Immature natural killer cell (primary cell): ENCODE measurements at places on chromosomes 1 and 21.

GRCh38 chr1:207077470-207078377 is 10.9 kb upstream of the C4BPB start:
- DNase-seq: peak; percentile 62

DNA sequence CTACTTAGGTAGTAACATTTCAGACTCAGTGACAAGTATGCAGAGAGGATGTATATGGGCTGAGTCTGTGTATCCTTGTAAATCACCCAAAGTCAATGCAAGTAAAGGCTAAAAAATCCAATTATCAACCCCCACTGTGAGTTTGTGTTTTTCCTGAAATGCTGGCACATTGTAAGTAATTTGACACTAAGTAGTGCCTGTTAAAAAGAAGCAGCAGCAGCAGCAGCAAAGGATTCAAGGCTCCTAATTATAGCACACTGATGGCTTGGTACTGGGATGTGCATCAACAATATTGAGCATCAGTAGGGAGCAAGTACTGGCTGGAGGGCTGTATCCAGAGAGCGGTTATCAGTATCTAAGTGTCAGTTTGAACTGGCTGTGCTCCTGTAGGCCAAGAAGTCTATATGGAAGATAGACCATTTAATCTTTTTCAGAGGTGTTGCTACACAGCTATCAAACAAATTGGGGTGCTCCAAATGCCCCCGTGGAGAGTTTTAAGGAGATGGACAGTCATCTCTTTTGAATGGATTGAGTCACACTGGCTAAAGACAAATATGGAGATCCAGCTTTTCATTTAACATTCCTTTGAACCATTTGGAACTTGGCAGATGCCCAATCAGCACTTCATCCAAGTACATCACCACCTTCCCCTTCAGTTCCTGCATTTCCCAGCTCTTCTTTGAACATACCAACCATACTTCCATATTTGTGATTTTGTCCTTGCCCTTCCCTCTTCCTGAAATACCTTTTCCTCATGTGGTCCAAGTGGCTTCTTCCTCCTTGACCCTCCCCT is 241.2 kb upstream of the ST6GALNAC5 start:
- DNase-seq: no peak

- DNase-seq: no peak
These were observed 4.4 kb downstream of the DNAJC16 start for GRCh38 chr1:15531003-15531402.

DNA sequence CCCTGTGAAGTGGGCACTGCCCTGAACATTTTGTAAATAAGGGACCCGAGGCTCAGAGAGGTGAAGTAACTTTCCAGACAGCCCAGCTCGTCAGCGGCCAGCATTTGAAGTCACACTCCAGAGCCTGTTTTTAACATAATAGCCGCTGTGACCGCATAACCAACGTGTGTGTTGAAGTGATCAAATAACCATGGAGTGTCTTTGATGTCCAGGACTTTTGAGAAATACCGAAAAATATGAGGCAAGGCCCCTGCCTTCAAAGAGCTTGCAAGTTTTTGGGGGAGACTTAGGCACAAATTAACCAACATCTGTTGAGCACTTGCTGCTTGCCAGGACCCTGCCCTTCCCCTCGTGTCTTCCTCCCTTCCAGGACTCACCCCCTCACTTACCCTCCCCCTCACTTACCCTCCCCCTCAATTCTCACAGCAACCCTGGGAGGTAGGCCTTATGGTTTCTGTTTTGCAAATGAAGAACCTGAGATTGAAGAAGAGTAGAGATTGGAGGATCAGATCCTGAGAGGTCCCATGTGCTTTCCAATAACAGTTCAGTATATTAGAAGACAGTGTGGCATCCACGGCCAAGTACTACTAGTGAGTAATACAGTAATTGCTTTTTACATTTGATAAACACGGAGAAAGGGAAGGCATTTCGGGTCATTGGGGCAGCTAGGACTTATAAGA is 1.3 kb upstream of the SLC16A1 start:
- DNase-seq: peak; percentile 26

- no peak for DNase-seq
These were observed 30.6 kb downstream of the ZC3H11B start for GRCh38 chr1:219582296-219582695.
